Substantia nigra (tissue), 51 donors: ENCODE measurements at places on chromosomes 16 and 17.

- no peak for DNase-seq
Observed at GRCh38 chr17:76076765-76077583, 2.0 kb upstream of the ZACN start.

DNA sequence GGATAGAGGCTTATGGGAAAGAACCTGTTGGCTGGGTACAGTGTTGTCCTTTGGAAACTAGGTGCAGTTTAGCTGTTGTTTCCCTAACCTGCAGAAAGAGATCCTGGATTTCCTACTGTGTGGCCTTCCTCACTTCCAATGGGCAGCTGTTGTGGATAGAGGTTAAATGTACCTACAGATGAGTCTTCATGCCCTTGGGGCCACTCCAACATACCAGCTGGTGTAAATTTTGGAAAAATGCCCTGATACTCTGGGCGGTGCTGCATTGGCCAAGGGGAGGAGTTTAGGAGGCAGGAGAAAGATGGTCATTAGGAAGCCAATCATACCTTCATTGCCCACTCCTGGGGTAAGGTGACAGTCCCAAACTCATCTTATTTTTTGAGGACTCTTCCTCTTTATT lies 70.2 kb downstream of the SNX11 start:
- DNase-seq: no peak

- DNase-seq: no peak
Observed at GRCh38 chr16:17168181-17168580, 302.6 kb downstream of the XYLT1 start.

DNA sequence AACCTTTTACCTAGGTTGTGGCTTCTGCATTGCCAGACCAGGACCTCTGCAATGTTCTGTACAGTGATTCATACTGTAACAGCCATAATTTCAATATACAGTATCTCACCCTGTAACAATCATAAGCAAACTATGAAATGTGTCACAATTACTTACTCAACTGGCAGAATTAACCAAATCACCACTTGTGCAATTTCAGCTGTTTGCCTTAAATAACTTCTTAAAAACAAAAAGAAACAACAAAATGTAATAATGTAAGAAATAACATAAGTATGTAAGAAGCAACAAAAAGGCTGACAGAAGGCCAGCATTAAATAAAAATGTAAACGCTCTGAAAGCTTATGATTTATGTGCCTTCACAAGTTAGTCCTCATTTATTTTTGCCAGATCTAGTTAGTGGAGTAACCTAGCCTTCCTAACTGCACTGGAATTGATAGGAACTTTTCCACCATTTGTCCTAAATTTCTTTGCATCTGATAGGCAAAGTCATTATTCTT lies 96.9 kb downstream of the SKAP1 start:
- no peak for DNase-seq

GRCh38 chr17:33106525-33107165 lies 115.0 kb downstream of the SPACA3 start:
- no peak for DNase-seq

GRCh38 chr16:69522041-69522578 lies 43.7 kb upstream of the NFAT5 start:
- no peak for DNase-seq
